H9 (cell line): ENCODE measurements at places on chromosomes 11 and 22. TPM values are rescaled to one million over a fixed set of nuclear protein-coding genes. Genes with fewer than 3 reads are reported as not detected.

Gene CDON
- total RNA-seq, result 16.0 and 17.2 TPM in 2 replicates

- DNase-seq, result no peak
- no peak overlapping the region for H3K4me3 ChIP-seq
- no peaks in the 10 kb centered on the region for H3K36me3 ChIP-seq
- H3K4me1 ChIP-seq, result no peaks in the 10 kb centered on the region
These were observed 123.7 kb downstream of the GRIK4 start for GRCh38 chr11:120635136-120635810.

Gene OR5M11
- total RNA-seq, result not detected in 2 replicates

GRCh38 chr11:94066901-94067429 is 45.8 kb downstream of the HEPHL1 start:
- no peak overlapping the region for H3K4me3 ChIP-seq
- no peaks in the 10 kb centered on the region for H3K27me3 ChIP-seq
- H3K36me3 ChIP-seq, result no peaks in the 10 kb centered on the region
- no peaks in the 10 kb centered on the region for H3K4me1 ChIP-seq
- no peak for DNase-seq
- no peak overlapping the region for H3K27ac ChIP-seq

DNA sequence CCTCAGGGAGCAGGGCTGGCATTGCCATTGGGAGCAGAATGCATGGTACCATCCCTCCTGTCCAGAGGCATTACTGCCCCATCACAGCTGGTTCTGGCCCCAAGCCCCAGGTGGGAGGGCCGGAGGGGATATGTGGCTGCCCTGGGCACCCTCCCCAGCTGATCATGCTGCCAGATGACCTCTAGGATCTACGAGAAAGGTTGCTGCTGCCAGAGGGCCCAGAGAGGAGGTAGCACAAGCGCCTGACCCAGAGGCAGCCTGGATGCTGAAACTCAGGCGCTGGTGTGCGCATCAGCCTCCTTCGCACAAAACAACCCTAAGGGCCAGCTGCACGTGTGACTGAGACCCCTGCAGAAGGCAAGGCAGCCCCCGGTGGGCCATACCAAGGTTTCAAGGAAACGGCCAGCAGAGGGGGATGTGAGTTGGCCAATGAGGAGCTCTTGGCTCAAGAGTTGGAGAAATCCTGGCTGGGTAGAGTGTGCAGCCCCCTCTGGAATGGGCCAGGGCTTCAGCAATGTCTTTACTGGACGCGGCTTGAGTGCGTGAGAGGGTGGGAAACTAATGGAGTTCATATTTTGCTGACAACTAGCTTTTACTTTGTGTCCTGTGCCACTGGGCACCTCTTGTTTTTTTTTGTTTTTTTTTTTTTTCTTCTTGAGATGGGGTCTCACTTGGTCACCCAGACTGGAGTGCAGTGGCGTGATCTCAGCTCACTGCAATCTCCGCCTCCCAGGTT is 88.3 kb upstream of the PARVA start:
- H3K4me1 ChIP-seq, result no peaks in the 10 kb centered on the region; the same call in 1 of the 2 replicates
- DNase-seq, result no peak
- H3K27ac ChIP-seq, result no peak overlapping the region

Gene SHANK3
- total RNA-seq, result 8.4 and 8.7 TPM in 2 replicates

Gene GDPD4
- not detected in 2 replicates for total RNA-seq

GRCh38 chr11:72940417-72940816 is 126.2 kb downstream of the ATG16L2 start:
- no peak for DNase-seq
- no peak overlapping the region for H3K27ac ChIP-seq
- H3K27me3 ChIP-seq, result no peaks in the 10 kb centered on the region
- H3K4me3 ChIP-seq, result no peak overlapping the region

- H3K36me3 ChIP-seq, result peaks cover 9% of the 10 kb centered on the region; the same call in 1 of the 2 replicates
- DNase-seq, result no peak
- no peaks in the 10 kb centered on the region for H3K27me3 ChIP-seq
- no peak overlapping the region for H3K27ac ChIP-seq
- no peak overlapping the region for H3K4me3 ChIP-seq
These were observed 32.5 kb downstream of the PPP2R1B start for GRCh38 chr11:111733611-111734088.

DNA sequence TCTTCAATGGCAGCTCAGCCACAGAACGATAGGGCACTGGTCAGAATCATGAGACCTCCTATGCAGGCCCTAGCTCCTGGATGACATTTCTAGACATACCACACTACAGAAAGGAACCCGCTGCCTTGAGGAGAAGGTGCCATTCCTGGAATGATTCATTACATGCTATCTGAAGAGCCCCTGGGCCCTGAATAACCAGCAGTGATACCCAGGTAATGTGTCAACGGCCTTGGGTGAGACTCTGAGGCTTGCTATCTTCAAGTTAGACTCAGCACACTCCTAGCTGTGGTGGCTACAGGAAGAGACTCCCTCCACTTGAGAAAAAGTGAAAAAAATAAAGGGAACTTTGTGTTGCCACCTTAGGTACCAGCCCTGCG is 161.2 kb upstream of the GRIA4 start:
- H3K36me3 ChIP-seq, result no peaks in the 10 kb centered on the region
- no peaks in the 10 kb centered on the region for H3K4me1 ChIP-seq
- H3K4me3 ChIP-seq, result no peak overlapping the region
- no peak for DNase-seq

Gene CARD10
- total RNA-seq, result 17.1 and 17.7 TPM in 2 replicates

Gene APOL5
- total RNA-seq, result not detected in 2 replicates
